GM23338 (cell line): ENCODE measurements at places on chromosomes 7 and 10. TPM values are rescaled to one million over a fixed set of nuclear protein-coding genes. Genes with fewer than 3 reads are reported as not detected.

The TRDMT1 gene
- 30.8 and 37.7 TPM in 2 replicates for total RNA-seq

The ITIH5 gene
- total RNA-seq, result 2.2 and 6.6 TPM in 2 replicates

- DNase-seq, result no peak
These were observed 396.2 kb downstream of the REEP3 start for GRCh38 chr10:63917363-63917762.

- no peak for DNase-seq
These were observed 179.9 kb downstream of the KCNMA1 start for GRCh38 chr10:77457721-77458120.

GRCh38 chr7:116354171-116354545 is 143.8 kb downstream of the TES start:
- no peak for DNase-seq

DNA sequence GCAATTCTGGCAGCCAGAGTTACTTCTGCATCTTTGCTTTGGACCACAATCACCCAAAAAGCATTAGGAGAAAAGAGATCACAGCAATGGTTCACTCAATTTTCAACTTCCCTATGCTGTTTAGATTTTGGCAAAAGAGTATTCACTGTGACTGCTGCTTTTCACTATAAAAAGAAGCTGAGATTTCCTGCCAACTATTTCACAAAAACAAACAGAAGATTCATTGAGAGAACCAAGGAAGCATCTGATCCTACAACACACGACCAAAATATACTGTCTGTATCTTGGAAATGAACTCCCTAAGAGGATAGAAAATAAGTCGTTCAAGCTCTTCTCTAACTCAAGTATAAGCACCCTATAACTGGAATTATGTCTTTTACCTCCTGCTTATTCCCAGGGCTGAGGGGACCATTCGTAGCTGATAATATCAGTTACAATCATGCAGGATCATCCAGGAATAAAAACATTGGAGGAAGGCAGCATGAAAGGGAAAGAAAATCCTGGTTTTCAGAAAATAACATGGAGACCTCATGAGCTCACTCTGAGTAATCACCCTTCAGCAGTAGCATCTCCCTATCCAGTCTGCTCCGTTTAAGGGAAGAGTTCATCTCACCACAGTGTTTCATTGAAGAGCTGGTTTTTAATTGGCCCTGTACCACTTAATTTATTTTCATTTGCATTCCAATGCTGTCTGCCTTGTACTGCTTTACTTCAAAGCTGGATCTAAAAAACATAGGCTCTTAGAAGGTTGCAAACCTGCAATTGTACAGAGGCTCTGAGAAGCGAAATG is 256.2 kb downstream of the PAXIP1 start:
- DNase-seq, result no peak

DNA sequence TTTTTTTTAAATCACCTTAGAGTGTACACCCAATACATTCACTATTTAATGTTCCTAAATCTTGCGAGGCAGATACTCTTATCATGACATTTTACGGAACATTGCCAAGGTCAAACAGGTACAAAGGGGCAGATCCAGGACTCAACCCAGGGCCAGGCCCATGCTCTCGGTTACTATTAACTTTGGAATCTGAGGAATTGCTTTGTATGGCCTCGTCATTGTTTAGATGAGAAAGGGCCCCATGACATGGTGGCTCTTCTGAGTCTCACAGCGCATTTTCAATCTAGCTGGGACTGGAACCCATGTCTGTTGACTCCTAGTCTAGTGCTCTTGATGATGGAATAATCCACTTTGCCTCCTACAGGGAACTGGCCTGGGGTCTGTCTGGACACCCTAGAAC is 59.1 kb downstream of the GATA3 start:
- DNase-seq, result peak; percentile 36

GRCh38 chr10:113879691-113880090 is 25.2 kb downstream of the NHLRC2 start:
- DNase-seq, result no peak
